ENCODE measurements at places on chromosomes 16 and 17. TPM values are rescaled to one million over a fixed set of nuclear protein-coding genes. Genes with fewer than 3 reads are reported as not detected.

Gene KRT39
- 0.18 TPM for total RNA-seq

Gene PABPN1L
- total RNA-seq, result not detected

Gene BAHCC1
- total RNA-seq, result 25.2 TPM

Gene INCA1
- total RNA-seq, result 0.58 TPM

Gene PMFBP1
- total RNA-seq, result 1.9 TPM

Gene BMERB1
- total RNA-seq, result 27.4 TPM

Gene HYDIN
- total RNA-seq, result 17.9 TPM

Gene KNOP1
- 11.4 TPM for total RNA-seq

Gene MARCHF10
- total RNA-seq, result 0.41 TPM

Gene CMTM2
- total RNA-seq, result 0.93 TPM

Gene VMP1
- 121 TPM for total RNA-seq

Gene DHRS7C
- 25.3 TPM for total RNA-seq

Gene CTCF
- 49.9 TPM for total RNA-seq

Gene WIPF2
- 10.5 TPM for total RNA-seq

Gene RHBDL1
- total RNA-seq, result 2.6 TPM

Gene TMEM92
- 0.58 TPM for total RNA-seq

Gene PLXDC1
- 11.9 TPM for total RNA-seq

Gene MT1A
- not detected for total RNA-seq

Gene TTYH2
- 35.6 TPM for total RNA-seq

Gene SLC43A2
- total RNA-seq, result 42.3 TPM

Gene ZP2
- not detected for total RNA-seq

Gene MT1M
- total RNA-seq, result 1.5 TPM

All from metanephros (tissue), 2 donors.